ENCODE measurements at places on chromosomes 3 and 15.

GRCh38 chr3:187169231-187169960 lies 27.9 kb upstream of the RTP1 start:
- H3K27me3 ChIP-seq, result no peaks in the 10 kb centered on the region
- H3K4me1 ChIP-seq, result peaks cover 5% of the 10 kb centered on the region
- no peak overlapping the region for H3K27ac ChIP-seq
- DNase-seq, result no peak

DNA sequence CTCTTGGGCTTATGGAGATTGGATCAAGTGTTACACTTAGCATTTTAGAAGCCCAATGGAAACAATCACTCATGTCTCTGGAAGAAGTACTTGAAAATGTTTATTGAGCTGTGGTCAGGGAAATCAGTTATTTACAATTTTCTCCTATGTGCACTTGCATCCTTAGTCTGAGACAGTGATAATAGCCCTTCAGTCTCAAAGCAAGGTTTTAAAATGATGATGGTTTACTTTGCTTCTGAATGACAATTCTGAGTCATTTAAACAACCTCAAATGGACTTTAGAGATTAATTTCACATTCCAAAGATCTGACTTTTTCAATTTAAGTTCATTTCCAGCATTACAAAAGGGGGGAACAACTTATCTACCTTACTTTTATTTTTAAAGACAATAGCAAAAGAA lies 20.1 kb downstream of the TIPARP start:
- H3K27me3 ChIP-seq, result no peaks in the 10 kb centered on the region
- H3K4me3 ChIP-seq, result no peak overlapping the region
- H3K27ac ChIP-seq, result no peak overlapping the region

- no peaks in the 10 kb centered on the region for H3K27me3 ChIP-seq
- no peak overlapping the region for H3K27ac ChIP-seq
- H3K4me1 ChIP-seq, result peaks cover 4% of the 10 kb centered on the region
- no peak overlapping the region for H3K4me3 ChIP-seq
- no peaks in the 10 kb centered on the region for H3K36me3 ChIP-seq
- no peak for DNase-seq
Measured at GRCh38 chr15:69663441-69663840, 210.8 kb downstream of the RPLP1 start.

GRCh38 chr3:125051715-125052581 lies 3.8 kb downstream of the HEG1 start:
- H3K27ac ChIP-seq, result peak overlapping the region; percentile 98
- H3K4me3 ChIP-seq, result peak overlapping the region; percentile 38
- no peaks in the 10 kb centered on the region for H3K36me3 ChIP-seq
- H3K4me1 ChIP-seq, result peaks cover 43% of the 10 kb centered on the region
- no peaks in the 10 kb centered on the region for H3K27me3 ChIP-seq

DNA sequence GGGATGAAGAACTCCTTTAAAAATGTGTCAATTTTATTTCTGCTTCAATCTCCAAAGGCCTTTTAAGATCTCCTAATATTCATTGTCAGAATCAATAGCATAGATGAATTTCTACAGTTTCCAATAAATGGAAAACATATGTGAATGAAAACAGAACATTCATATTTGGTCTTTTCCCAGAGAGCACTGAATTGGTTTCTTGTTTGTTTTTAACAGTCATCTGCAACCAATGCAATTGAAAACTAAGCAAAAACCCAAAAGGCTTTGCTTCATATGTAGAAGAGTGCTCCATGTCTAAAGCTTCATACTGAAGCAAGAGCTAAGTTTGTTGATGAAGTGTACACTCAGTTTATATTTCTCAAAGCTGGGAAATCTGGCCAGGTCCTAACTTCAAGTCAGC lies 426.5 kb upstream of the CDIN1 start:
- no peaks in the 10 kb centered on the region for H3K36me3 ChIP-seq
- H3K27me3 ChIP-seq, result no peaks in the 10 kb centered on the region
- no peaks in the 10 kb centered on the region for H3K4me1 ChIP-seq
- no peak for DNase-seq
- no peak overlapping the region for H3K27ac ChIP-seq

DNA sequence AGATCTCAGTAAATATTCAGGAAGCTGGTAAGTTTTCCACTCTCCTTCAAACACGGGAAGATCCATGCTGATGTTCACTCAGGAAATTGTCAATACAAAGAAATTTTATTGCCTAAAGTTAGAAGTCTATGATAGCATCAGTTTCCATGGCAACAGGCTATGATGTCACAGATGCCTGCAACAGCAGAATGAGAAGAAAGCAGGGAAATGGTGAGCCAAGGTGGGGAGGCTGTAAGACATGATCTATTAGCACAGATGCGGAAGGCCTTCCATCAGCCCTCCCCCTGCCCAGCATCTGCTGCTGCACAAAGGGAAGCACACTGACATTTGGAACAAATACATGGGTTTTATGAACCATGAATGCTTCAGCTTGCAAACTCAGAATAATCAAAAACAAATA lies 28.6 kb downstream of the EPHB1 start:
- H3K36me3 ChIP-seq, result no peaks in the 10 kb centered on the region
- DNase-seq, result peak; percentile 33
- H3K27me3 ChIP-seq, result no peaks in the 10 kb centered on the region
- no peaks in the 10 kb centered on the region for H3K4me1 ChIP-seq
- no peak overlapping the region for H3K4me3 ChIP-seq

DNA sequence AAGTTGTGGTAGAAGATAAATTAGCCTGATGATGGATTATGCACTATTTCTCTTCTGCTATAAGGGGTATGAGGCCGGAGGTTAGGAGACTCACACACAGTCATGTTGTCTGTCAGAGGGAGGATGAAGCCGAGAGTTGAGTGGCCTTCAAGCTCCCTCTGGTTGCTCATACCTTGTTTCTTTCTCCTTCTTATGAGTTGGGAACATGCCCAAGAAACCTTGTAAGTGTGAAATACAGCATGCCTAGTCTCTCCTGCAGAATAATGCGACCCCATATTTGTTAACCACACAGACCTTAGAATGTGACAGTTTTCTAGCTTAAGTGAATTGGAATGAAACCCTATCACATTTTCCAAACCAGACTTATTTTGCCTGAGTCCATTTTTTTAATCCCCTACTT lies 366.7 kb downstream of the PTPRG start:
- H3K36me3 ChIP-seq, result no peaks in the 10 kb centered on the region
- peak overlapping the region; percentile 70 for H3K27ac ChIP-seq
- no peak overlapping the region for H3K4me3 ChIP-seq
- no peak for DNase-seq
- peaks cover 49% of the 10 kb centered on the region for H3K4me1 ChIP-seq
- no peaks in the 10 kb centered on the region for H3K27me3 ChIP-seq

- no peaks in the 10 kb centered on the region for H3K36me3 ChIP-seq
- no peak overlapping the region for H3K4me3 ChIP-seq
- H3K4me1 ChIP-seq, result no peaks in the 10 kb centered on the region
- H3K27me3 ChIP-seq, result no peaks in the 10 kb centered on the region
Measured at GRCh38 chr3:54870423-54870822, 57.4 kb downstream of the LRTM1 start.

- peaks cover 3% of the 10 kb centered on the region for H3K4me1 ChIP-seq
- no peaks in the 10 kb centered on the region for H3K36me3 ChIP-seq
- no peak overlapping the region for H3K27ac ChIP-seq
- DNase-seq, result no peak
- no peak overlapping the region for H3K4me3 ChIP-seq
- H3K27me3 ChIP-seq, result peaks cover 3% of the 10 kb centered on the region
Measured at GRCh38 chr3:197023998-197024651, 5.5 kb downstream of the MELTF start.

DNA sequence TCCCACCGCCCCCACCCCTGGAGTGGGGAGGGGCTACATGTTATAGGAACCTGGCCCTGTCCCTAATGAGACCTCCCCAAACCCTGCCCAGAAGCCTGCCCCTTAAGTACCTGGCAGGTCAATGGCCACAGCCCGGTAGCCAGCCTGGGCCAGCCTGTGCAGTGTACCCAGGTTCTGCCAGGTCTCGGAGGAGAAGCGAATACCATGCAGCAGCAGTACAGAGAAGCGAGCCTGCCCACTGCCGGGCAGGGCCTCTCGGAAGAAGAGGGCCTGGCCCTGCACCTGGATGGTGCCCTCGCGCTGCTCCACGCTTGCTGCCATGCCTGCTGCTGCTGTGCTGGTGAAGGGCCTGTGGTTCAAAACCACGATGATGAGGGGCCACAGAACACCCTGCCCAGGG lies 2.5 kb downstream of the ABHD14B start:
- peaks cover 24% of the 10 kb centered on the region for H3K4me1 ChIP-seq
- H3K27ac ChIP-seq, result no peak overlapping the region
- no peak overlapping the region for H3K4me3 ChIP-seq
- no peak for DNase-seq
- H3K36me3 ChIP-seq, result no peaks in the 10 kb centered on the region
- H3K27me3 ChIP-seq, result no peaks in the 10 kb centered on the region

GRCh38 chr3:149655826-149656574 lies 1.8 kb downstream of the WWTR1 start:
- peak overlapping the region; percentile 83 for H3K4me3 ChIP-seq
- H3K27ac ChIP-seq, result peak overlapping the region; percentile 94
- no peaks in the 10 kb centered on the region for H3K27me3 ChIP-seq
- H3K4me1 ChIP-seq, result peaks cover 10% of the 10 kb centered on the region
- H3K36me3 ChIP-seq, result peaks cover 6% of the 10 kb centered on the region

DNA sequence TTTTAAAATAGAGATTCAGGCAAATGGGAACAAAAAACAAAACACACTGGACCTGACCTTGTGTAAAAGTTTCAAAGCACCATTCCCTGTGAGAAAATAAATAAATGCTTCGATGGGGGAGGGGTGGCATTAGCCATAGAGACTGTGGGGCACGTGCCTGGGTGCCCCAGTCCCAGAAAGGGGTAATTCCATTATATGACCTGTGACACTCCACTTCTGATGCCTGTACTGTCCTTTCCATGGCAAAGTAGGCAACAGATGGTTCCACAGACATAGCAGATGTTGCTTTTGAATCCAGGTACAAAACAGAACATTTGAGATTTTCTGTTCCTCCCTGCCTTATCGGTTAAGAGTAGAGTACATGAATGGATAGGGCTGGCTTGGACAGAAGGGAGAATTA lies 3.9 kb downstream of the PHLDB2 start:
- no peaks in the 10 kb centered on the region for H3K27me3 ChIP-seq
- DNase-seq, result no peak
- H3K27ac ChIP-seq, result peak overlapping the region; percentile 97
- H3K36me3 ChIP-seq, result no peaks in the 10 kb centered on the region
- peaks cover 39% of the 10 kb centered on the region for H3K4me1 ChIP-seq

- no peak overlapping the region for H3K4me3 ChIP-seq
- H3K27me3 ChIP-seq, result no peaks in the 10 kb centered on the region
Measured at GRCh38 chr15:66131200-66131599, 122.3 kb downstream of the MEGF11 start.

- H3K4me3 ChIP-seq, result peak overlapping the region; percentile 90
- DNase-seq, result no peak
- H3K27me3 ChIP-seq, result no peaks in the 10 kb centered on the region
Measured at GRCh38 chr3:129603561-129603942, 2.9 kb downstream of the PLXND1 start.

GRCh38 chr3:10398341-10398740 lies 77.4 kb upstream of the SEC13 start:
- no peak overlapping the region for H3K4me3 ChIP-seq
- H3K27ac ChIP-seq, result no peak overlapping the region
- H3K36me3 ChIP-seq, result no peaks in the 10 kb centered on the region
- H3K27me3 ChIP-seq, result no peaks in the 10 kb centered on the region
- no peaks in the 10 kb centered on the region for H3K4me1 ChIP-seq

DNA sequence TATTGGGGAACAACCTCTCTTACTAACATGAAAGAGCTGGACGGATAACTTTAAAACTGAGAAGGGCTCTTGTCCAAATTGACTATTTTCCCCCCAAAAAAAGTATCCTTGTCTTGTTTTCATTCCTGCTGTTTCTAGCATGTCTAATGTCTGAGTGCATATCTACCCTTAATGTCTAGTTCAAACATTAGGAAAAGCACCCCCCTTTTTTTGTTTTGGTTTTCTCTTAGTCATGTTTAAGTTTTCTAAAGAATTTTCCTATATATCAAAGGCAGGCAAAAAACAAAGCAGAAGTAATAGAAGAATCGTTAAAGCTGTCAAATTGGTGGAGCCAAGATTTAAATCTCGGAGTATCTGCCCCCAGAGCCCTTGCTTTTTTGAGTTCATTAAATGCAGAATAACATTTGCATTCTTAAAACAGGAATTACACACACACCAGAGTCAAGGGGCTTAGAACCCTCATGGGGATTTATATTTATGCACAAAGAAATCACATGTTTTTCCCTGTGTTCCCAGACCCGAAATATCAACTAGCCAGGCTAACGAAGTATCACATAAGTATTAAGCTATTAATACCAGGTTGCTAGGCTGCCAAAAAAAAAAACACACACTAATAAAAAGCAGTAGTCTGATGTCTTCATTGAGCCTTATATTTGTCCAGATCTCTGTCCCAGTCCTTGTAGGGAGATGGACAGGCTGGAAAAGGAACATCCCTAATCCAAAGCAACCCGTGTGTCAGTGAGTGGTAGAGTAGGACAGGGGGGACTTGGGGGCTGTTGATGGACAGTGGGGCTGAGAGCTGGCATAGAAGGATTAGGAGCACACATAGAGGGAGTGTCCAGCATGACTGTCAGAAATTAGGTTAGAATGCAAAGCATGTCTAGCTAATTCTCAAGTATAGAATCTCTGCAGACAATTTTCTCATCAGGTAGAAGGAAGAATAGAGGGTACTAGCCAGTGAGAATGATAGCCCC lies 103.6 kb upstream of the BFSP2 start:
- H3K27me3 ChIP-seq, result no peaks in the 10 kb centered on the region
- no peak for DNase-seq
- no peaks in the 10 kb centered on the region for H3K36me3 ChIP-seq
- H3K4me1 ChIP-seq, result no peaks in the 10 kb centered on the region
- no peak overlapping the region for H3K4me3 ChIP-seq
- no peak overlapping the region for H3K27ac ChIP-seq

DNA sequence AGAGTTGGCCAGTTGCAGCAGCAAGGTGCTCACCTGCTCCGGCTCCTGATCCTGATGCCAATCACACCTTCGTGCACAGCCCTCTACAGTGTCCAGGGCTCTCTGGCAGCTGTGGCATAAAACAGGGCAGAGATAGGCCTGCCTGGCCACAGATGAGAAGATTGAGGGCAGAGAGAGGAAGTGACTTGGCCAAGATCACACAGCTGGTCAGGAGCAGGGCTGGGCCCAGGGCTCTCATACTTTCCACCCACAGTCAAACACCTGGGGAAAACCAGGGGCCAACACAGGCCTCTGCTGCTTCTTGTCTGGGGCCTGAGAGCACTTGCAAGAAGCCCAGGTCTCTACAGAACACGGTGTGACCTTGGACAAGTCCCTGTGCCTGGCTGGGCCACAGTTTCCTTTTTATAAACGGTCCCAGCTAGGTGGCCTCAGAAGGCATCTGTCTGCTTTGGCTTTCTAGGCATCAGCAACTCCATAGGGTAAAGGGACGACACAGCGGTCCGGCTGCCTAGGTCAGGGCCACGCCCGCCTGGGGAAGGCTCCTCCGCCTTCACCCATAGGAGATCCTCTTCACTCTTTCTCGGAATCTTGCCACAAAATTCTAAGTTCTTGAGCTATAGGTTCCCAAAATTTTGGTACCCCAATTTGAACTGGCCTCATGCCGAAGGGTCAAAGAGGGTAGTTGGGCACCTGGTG lies 3.1 kb downstream of the ATP2B2 start:
- H3K36me3 ChIP-seq, result no peaks in the 10 kb centered on the region
- no peak for DNase-seq
- no peak overlapping the region for H3K27ac ChIP-seq
- no peaks in the 10 kb centered on the region for H3K4me1 ChIP-seq
- H3K27me3 ChIP-seq, result peaks cover 9% of the 10 kb centered on the region
- H3K4me3 ChIP-seq, result no peak overlapping the region

Data from ascending aorta (tissue), 2 donors.